ENCODE measurements at places on chromosomes 16 and 17.

GRCh38 chr16:2968368-2968737, 795 bp upstream of the PAQR4 start:
- no peak for DNase-seq

DNA sequence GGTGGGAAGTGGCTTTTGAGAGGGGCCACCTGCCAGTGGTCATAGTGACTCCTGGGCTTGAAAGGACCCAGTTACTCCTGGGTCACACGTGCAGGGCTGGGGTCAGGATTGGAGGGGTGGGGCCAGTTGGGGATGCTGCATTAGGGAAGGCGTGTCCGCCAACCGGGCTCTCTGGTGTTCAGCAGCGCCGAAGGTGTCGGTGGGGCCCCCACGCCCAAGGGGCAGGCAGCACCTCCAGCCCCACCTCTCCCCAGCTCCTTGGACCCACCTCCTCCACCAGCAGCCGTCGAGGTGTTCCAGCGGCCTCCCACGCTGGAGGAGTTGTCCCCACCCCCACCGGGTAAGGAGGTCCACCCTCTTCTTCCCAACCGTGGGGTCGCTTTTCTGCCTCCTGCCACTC, 9.5 kb downstream of the ABI3 start:
- no peak for DNase-seq

DNA sequence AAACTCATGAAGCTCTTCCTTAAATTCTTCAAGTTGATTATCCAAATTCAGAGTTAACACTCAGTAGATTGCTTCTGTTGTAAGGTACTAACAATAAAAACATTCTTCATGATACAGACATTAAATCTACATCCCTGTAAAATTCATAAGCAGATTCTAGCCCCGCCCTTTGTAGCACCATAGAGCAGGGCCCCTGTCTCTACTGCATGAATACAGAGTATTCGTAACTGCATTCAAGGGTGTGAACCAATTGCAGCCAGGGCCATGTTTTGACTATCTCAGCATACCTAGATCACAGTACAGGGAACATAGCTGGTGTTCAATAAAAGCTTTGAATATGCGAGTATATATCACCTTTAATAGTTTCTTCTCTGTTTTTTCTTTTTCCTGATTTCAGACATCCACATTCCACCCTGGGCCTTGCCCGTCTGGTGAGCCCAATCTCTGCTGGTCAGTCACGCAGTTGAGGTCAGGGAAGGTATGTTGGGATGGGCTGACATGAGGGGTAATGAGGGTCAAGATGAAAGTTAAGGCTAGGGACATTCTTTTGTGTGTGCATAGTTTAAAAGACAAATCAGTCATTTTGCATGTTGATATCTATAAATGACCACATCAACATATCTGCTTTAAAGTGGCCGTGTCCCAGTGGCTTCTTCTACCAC, 33.0 kb downstream of the KCNJ16 start:
- DNase-seq = no peak

DNA sequence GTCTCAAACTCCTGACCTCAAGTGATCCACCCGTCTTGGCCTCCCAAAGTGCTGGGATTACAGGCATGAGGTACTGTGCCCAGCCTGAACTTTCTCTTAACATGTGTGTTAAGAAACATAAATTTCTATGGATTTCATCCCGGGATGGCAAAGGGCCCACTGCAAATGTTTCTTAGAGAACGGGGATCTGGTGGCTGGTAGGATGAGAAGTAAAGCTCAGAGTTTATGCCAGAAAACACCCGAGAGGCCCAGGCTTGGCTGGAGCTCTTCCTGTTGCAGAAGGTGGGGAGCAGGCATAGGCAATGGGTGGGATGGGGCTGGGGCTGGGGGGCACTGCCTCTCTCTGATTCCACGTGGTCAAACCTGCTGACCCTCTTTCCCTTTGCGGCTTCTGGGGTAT, 5.6 kb upstream of the CARHSP1 start:
- no peak for DNase-seq

- no peak for DNase-seq
Measured at GRCh38 chr17:2695243-2695960, 16.2 kb downstream of the CLUH start.

- DNase-seq = no peak
Measured at GRCh38 chr16:84465154-84465553, 39.3 kb downstream of the MEAK7 start.

GRCh38 chr17:2058586-2059546, 4.0 kb downstream of the HIC1 start:
- no peak for DNase-seq

DNA sequence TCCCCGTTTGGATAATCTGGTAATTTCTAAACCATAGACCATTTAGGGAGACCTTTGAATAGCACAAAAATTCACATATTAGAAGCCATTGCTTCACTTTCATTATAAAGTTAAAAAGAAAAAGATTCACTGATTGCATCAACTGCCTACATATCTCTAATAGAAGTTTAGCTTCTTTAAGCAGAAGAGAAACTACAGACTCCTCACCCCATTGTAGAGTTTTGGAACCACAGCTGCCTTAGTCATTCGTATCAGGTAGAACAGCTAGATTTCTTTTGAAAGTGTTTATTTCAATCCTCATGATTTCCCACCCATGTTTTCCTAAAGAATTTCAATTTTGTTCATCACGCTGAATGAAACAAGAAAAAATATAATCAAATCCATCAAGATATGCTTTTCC, 144.8 kb downstream of the CDH8 start:
- no peak for DNase-seq

GRCh38 chr17:81276781-81277180, 18.3 kb downstream of the SLC38A10 start:
- DNase-seq = no peak

DNA sequence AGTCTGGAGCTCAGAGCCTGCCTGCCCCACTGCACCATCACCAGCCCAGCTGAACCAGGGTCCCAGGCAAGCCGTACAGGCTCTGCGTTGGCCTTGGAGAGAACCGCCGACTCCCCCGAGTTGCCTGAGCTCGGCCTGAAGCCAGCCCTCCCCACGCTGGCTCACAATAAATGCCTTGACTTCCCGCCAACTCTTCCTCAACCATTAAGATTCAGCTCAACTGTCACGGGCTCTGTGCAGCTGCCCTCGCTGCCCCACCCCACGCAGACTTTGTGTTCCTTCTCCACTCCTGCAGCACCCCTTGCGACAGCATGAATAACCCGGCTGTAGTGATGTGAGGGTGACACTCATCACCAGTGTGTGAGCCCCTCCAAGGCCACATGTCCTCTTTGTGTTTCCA, 4.8 kb upstream of the QPRT start:
- DNase-seq = no peak

GRCh38 chr16:1520461-1520860, 13.0 kb upstream of the TMEM204 start:
- no peak for DNase-seq

- DNase-seq = no peak
Measured at GRCh38 chr16:54287131-54288029, 793 bp upstream of the IRX3 start.

DNA sequence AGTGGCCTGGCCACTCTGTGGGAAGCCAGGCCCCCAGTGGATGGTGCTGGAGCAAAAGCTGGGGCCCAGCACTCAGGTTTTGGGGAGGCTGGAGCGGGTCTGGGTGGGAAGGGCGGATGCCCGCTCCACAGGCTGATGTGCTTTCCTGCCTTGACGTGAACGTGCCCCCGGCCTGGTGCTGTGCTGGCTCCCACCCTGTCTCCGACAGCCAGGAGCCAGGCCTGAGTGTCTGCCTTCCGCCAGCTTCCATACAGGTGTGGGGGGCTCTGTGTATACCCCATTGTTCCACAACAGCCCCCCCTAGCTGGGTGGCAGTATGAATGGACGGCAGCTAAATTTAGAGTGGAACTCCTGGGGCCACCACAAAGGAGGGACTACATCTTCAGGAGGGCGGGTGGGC, 20.0 kb downstream of the HIC1 start:
- DNase-seq = no peak

- DNase-seq = no peak
Measured at GRCh38 chr16:968620-969019, 2.2 kb downstream of the LMF1 start.

- DNase-seq = peak; percentile 58
Measured at GRCh38 chr17:1629504-1630310, 1.1 kb upstream of the SLC43A2 start.

DNA sequence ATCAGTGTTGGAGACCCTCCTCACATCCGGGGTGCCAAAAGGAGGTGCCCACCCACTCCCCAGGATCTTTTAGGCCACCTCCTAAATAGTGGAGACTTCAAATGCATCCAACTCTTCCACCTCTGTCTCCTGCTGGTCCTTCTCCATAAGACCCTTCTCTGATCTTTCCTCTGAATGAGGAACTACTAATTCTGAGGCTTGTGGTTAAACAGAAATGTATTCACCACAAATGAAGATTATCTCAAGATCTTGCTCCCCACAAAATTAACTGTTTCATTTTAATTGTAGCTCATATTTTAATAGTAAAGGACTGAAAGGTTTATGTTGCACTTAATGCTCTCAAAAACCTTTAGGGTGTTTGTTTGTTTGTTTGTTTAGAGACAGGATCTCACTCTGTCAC, 34.1 kb downstream of the TLE7 start:
- no peak for DNase-seq

- DNase-seq = no peak
Measured at GRCh38 chr16:67428146-67428731, 2.7 kb upstream of the HSD11B2 start.

DNA sequence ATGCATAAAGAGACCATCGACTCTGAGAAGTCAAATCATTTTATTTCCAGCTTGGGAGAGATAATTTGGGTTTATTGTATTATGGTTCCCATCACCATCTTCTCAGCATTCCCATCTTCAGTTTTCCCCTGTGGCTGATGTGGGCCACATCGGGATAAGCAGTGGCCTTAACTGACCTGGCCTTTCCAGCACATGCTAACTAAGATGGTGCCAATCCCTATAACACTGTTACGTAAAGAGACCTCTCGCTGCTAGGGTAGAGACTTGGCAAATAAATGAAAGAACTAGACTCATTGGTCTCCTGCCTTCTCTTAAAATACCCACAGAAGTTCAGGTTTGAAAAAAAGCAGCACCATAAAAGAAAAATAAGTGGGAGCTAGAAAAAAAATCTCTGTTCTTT, 49.4 kb downstream of the VPS35L start:
- DNase-seq = no peak

DNA sequence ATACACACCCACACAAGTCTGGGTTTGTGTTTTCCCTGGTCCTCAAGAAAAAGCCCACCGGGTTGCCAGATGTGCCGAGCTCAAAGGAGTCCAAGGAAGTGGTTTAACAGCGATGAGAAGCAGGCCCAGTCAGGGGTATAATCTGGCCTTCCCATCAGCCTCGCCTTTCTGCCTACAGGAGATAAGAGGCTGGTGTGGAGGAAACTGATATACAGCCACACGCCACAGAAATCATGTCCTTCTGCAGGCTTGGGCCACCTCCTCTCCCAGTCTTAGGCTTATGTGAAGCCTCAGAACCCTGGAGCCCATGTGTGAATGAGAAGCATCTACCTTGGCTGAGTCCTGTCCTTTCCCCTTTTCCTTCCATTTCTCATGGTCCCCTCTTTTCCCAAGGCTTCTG, 43.6 kb upstream of the MMP2 start:
- no peak for DNase-seq

DNA sequence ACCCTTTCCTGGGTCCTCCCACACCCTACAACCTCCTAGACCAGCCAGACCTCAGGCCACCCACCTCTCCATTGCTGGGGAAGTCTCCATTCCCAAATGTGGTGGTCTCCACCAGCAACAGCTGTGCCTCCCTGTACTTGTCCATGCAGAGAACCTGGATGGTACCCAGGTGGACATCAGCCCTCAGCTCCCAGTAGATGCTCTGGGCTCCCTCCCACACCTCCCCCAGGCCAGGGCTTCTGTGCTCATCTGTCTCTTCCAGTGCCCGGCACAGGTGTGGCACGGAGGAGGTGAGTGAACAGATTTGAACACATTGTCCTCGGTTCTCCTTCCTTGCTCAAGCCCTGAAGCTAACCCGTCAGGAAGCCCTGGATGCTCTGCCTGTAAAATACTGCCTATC, 34.6 kb downstream of the LGALS9 start:
- no peak for DNase-seq

DNA sequence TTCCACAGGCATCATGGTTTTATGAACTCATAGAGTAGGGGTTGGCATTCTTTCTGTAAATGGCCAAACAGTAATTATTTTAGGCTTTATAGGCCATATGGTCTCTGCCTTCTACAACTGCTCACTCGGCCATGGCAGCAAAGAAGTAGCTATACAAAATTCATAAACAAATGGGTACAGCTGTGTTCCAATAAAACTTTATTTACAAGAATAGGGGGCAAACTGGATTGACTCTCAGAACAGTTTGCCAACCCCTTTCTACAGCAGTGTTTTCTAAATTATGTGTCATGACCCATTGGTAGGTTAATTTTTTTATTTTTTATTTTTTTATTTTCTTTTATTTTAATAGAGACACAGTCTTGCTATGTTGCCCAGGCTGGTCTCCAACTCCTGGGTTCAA, 20.4 kb downstream of the GOT2 start:
- no peak for DNase-seq

DNA sequence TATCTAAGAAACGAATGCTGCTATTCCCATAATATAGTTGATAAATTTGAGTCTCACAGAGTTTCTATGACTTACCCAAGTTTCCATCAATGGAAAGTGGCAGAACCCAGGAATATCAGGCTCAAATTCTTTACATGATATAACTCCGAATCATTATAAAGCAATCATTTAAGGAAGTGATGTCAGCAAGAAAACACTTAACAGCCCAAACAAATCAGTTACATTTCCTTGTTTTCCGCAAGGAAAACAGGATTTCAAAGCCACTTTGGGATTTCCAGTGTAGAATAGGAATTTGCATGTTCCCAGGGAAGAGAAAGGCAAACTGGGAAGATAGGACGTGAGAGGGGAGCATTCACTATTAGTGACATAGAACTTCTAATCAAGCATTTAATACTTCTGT, 311.4 kb upstream of the GOT2 start:
- no peak for DNase-seq

DNA sequence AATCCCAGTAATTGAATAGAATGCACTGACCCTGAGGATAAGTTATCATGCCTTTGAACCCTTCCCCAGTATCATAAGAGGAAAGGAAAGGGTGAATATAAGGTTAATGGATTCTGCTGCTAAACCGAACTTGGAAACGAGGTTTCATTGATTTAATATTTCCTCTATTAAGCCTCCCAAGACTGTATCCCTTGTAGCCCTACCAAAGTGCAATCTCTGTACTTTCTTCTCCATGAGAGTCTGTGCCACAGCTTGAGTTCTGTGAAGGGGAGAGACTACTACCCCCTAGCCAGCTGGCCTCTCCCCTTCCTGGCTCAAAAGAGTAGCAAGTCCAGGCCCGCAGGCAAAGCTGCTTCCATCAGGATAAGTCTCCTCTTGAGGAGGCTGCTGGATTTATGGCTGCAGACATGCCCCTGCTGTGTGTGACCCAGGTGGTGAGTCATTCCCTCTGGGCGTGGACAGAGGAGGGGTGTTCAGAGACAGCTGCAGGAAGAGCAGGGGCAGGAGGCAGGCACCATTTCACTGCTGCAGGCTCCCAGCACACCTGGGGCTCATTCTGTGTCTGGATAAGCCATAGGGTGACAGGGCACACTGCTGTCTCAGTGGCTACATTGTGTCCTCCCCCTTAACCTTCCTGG, 58.4 kb downstream of the TOM1L2 start:
- DNase-seq = no peak

- DNase-seq = no peak
Measured at GRCh38 chr17:11921296-11921695, 76.0 kb downstream of the ZNF18 start.
